ENCODE measurements at places on chromosomes 11 and 22.

- DNase-seq: peak; percentile 58
Measured at GRCh38 chr11:65181569-65182257, at the start of gene CAPN1. Gene CAPN1 (plus strand): TSS chr11:65181928. CDS start chr11:65182702, 774 bp downstream.

DNA sequence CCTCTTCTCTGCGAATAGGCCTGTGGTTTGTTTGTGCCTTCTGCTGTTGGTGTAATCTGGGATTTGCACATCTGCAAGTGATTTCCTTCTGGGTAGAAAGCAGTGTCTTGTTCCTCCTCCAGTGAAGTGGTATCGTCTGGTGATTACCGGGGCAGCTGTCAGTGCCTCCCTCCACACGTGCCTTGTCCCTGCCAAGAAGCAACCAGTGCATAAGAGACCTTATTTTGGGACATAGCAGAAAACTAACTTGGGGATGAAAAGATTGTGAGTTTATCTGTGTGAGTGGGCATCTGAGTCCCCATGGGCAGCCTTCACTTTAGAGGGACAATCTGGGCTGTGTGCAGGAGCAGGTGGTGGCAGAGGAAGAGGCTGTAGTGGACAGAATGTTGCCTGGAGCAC is 71.5 kb upstream of the SORL1-AS1 start:
- no peak for DNase-seq

- DNase-seq: no peak
Measured at GRCh38 chr11:117676501-117676900, 120.5 kb downstream of the DSCAML1 start.

DNA sequence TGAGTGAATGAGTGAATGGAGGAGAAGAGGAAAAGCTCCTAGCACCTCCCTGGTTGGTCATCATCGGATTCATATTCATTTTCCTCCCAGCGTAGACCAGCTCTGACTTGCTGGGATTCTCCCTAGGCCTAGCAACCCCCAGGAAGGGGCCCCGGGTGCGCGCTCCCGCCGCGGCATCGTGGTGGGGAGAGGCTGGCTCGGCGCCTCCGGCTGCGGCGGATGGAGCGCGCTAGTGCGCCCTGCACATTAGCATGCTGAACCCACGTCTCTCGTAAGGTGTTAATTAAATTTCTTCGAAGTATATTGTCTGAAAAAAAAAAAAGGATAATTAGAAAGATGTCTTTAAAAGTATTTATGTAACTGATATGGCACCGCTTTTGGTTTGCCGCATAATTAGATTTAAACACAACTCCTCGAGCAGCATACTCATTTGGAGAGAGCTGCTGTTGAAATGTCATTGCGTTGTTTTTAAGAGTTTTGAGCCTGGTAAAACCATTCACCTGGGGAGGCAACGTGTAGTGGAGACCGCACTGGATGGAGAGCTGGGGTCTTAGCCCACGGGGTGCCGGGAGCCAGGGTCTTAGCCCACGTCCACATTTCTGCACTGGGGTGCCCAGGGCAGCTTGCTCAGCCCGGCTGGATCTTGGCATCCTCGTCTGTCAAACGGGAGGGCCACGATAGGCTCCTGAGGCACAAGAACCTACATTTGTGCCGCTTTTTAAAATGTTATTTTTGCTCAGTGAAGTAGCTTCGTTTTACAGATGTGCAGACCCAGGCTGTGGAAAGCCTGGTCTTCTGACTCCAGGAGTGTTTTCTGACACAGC is 21.8 kb downstream of the MPPED1 start:
- DNase-seq: no peak

DNA sequence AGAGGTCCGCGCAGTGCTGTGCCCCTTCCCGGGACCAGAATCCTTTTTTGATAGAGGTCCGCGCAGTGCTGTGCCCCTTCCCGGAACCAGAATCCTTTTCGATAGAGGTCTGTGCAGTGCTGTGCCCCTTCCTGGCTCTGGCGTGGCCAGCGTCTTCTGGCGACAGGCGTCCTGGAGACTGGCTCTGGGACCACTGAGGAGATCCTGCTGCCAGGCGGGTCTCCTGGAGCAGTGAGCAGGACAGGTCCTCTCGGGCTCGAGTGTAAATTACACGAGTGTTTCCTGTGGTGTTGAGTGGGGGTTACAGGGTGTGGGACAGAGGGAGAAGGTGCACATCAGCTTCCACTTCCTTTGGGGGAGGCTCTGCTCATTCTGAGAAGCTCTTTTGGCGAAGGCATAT is 98.1 kb downstream of the TBC1D22A start:
- DNase-seq: no peak

DNA sequence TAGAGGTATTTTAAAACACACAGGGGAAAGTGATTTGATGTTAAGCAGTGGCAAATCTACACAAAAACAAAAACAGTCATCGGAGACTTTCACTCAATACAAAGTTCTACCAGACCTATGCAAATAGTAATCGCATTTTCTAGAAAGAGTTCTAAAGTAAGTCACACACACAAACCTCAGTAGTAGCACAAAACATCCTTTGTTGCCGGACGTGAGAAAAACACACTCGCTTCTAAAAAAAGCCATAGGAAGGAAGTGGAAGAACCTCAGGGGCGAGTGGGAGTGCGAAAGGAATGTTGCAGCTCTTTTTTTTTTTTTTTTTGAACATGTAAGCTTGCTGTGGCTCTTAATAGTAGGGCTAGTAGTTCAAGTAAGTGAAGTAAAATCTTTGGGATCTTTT is 88.9 kb downstream of the MAML2 start:
- DNase-seq: no peak

GRCh38 chr11:85767246-85767945 is 43.5 kb downstream of the SYTL2 start:
- no peak for DNase-seq

DNA sequence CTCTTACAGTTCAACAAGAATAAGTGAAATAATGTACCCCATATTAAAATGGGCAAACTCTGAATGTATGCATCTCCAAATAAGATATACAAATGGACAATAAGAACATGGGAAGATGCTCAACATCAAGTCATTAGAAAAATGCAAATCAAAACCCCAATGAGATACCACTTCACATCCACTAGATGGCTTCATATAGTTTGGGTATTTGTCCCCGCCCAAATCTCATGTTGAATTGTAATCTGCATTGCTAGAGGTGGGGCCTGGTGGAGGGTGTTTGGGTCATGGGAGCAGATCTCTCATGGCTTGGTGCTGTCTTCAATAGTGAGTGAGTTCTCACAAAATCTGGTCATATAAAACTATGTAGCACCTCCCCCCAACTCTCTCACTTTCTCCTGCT is 5.7 kb downstream of the MPZL2 start:
- DNase-seq: no peak

- no peak for DNase-seq
Measured at GRCh38 chr11:36454941-36455631, 55.0 kb downstream of the TRAF6 start.

GRCh38 chr22:28075358-28075981 is 156.4 kb upstream of the PITPNB start:
- no peak for DNase-seq

- DNase-seq: no peak
Measured at GRCh38 chr11:111298413-111299100, at the start of gene POU2AF3. Gene POU2AF3 (plus strand): TSS chr11:111298546. CDS start chr11:111298582, 36 bp downstream.

GRCh38 chr11:78941226-78941851 is 366.7 kb upstream of the NARS2 start:
- DNase-seq: no peak

DNA sequence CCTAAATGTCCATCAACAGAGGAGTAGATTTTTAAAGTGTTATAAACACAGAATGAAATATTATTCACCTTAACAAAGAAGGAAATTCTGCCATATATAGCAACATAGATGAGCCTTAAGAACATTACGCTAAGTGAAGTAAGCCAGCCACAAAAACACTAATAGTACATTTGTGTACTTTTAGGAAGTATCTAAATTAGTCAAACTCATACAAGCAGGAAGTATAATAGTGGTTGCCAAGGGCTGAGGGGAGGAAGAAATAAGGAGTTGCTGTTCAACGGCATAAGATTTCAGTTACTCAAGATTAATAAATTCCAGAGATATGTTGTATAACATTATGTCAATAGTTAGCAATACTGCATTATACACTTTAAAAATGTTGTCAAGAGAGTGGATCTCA is 181.7 kb upstream of the ZC3H12C start:
- DNase-seq: no peak

DNA sequence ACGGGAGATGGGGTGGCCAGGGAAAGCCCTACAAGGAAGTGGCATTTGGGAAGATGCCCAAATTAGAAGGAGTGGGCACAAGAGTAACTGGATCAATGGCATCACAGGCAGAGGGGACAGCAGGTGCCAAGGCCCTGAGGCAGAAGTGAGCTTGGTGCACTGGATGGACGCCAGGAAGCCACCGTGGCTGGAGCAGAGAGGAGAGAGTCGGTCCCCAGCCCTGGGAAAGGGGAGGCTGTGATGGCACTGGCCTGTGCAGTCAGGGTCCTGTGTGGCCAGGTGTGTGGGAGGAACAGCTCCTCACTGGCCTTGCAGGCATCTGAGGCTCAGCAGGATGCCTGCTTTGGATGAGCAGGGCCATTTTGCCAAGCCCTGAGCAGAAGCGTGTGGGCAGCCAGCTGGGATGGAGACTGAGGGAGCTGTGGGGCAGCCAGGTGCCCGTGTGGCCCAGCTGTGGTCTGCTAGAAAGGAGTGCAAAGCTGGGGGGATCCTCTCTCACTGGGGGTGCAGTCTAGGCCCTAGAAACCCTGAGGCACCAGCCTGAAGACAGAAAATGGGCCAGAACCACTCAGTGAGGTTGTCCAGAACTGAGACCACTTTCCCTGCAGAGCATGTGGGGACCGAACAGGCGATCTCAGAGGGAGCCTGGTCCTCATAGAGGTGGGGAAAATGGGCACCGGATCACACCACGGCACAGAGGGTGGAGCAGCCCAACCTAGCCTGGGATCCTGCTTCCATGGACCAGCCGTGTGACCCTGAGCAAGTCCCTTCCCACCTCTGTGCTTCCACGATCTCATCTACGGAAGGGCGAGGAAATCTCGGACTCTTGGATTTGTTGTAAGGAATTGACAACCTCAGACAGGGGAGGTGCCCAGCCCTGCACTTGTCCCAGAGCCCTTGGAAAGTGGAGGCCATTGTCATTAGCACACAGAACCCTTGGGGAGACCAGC is 78.6 kb upstream of the RTL6 start:
- DNase-seq: no peak

DNA sequence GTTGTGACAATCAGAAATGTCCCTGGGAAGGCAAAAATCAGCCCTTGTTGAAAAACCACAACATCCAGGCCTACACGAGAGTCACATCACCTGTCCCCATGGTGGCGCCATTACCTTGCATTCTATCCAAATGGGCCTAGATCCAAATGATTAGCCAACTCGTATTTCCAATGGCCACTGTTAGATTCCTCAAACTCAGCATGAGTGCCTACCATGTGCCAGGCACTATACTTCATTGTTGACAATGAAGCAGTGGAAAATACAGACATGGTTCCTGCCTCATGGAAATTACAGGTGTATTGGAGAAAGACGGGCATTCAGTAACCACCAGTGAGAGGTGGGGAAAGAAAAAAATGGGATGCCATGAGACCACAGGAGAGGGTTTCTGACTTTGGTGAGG is 29.8 kb upstream of the CREB3L1 start:
- DNase-seq: no peak

- DNase-seq: no peak
Measured at GRCh38 chr22:30385942-30386341, 1.3 kb downstream of the RNF215 start.
